Hindlimb muscle (tissue), 1 donor: ENCODE measurements at places on chromosomes 5 and 9. TPM values are rescaled to one million over a fixed set of nuclear protein-coding genes. Genes with fewer than 3 reads are reported as not detected.

Gene PFN3
- not detected for polyA plus RNA-seq

Gene PCDHGA5
- polyA plus RNA-seq, result 2.6 TPM

Gene CCL21
- 4.3 TPM for polyA plus RNA-seq

Gene IFNB1
- polyA plus RNA-seq, result not detected

Gene PCDHGB5
- 4.1 TPM for polyA plus RNA-seq

Gene PNPLA7
- 4.5 TPM for polyA plus RNA-seq

Gene NUDT12
- polyA plus RNA-seq, result 15.1 TPM

Gene MYOZ3
- polyA plus RNA-seq, result 12.5 TPM

Gene IL11RA
- polyA plus RNA-seq, result 96.1 TPM

Gene GARIN3
- not detected for polyA plus RNA-seq

DNA sequence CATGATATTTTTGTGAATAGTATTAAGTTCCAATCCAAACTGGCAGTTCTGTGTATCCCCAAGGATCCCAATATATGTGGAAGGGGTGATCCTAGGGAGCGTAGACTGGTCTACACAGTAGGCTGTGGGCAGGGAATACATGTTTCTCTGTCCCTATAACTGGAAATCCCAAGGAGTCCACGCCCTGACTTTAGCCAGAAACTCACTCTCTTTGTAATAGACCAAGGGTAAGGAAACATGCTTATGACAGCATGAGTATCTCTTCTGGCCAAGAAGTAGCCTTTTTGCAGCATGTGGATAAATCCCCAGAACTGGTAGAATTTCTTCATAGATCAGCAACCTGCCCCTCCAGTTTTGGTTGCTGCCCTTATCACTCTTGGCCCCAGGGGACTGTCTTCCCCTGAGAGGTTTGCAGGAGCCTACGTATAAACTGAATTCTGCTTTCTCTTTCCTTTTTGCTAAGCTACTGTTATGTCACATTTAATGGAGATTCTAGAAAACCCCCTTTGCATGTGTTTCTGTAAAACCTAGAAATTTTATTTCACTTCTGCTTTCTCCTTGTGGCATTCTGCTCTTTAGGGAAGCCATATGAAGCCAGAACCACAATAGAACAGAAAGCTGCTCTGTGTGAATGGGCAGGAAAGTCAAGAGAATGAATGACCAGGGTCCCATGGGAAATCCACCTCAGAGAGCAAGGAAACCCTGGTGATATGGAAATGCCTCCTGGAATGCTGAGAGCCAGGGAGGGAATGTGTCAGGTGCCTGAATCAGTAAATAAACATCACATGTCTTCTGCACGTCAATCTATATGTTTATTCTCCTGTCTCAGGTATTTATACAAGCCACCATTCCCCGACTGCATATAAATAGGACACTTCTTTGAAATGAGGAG lies 3.5 kb downstream of the IFNA2 start:
- no peak for DNase-seq

- DNase-seq, result no peak
Observed at GRCh38 chr9:129739432-129739831, 13.4 kb downstream of the PTGES start.

DNA sequence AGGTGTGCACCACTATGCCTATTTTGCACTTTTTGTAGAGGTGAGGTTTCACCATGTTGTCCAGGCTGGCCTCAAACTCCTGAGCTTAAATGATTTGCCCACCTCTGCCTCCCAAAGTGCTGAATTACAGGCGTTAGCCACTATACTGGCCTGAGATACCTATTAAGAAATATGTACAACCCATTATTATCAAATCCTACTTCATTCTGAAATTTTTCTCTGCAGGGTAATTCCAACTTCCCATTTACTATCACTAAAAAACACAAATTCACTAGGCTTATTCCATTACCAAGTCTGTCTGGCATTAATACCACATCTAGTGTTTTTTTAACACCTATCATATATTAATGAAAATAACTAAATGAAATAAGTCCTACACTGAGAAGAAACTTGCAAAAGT lies 18.2 kb downstream of the PPP2CA start:
- DNase-seq, result no peak

GRCh38 chr9:82539146-82539545 lies 523.8 kb downstream of the RASEF start:
- no peak for DNase-seq

DNA sequence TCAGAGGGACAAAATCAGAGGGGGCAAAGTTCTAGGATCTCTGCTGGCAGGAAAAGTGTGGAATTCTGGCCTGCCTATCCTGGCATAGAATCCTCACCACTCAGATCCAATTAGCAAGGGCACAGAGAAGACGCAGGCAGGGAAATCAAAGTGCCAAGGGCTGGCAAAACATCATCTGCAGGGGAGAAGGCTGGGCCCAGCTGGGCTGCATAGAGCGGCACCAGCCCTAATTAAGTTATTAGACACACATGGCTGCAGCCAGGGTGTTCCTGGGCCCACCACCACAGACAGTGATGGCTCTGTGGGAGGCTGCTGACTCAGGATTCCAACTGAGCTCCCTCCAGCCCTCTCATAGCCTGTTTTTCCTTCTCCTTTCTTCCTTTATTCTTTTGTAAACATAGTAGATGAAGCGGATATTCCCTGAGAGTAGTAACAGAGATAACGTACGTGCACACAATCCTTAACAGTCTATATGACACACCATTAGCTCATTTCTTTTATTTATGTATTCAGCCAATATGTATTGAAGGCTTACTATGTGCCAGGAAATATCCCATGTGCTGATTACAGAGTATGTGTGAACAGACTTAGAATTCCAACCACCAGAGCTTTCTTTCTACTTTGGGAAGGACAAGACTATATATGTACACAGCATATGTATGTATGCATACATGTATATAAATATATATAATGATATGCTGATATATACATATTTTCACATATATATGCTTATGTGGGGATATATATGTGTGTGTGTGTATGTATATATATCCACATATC lies 236.1 kb downstream of the ASTN2 start:
- DNase-seq, result no peak

GRCh38 chr9:110714314-110714713 lies 45.7 kb downstream of the MUSK start:
- DNase-seq, result no peak

GRCh38 chr5:181189962-181190710 lies 14.9 kb downstream of the TRIM7 start:
- DNase-seq, result no peak

DNA sequence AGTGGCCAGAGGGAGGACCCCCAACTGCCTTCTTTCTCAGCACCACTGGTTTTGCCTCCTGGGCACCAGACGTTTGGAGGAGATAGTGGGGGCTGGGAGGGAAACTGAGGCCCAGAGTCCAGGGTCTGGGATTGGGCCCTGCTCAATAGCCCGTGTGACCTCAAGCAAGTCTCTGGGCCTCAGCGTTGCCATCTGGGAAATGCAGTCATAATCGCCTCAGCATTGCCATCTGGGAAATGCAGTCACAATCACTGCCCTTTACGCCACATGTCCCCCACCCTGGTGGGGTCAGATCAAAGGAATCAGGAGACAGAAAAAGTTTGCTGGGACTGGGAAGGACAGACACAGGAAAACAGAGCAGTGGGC lies 1.6 kb downstream of the SH2D3C start:
- no peak for DNase-seq

DNA sequence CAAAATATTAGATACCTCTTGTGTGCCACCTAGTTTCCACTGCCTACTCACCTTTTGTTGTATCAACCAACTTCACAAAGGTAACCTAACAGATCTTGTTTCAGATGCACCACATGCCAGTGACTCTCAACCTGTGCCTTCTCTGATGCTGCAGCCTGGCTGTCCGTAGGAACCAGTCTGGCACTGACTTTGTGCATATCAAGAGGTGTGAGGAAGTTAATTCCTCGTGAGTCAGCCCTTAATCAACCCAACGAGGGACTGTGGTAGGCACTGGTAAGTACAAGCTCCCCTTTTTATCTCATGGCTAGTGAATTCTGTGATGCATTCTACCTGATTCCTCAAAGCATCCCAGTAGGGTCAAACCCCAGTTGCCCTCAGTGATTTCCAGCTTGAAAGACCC lies 215.4 kb upstream of the CTNND2 start:
- no peak for DNase-seq

DNA sequence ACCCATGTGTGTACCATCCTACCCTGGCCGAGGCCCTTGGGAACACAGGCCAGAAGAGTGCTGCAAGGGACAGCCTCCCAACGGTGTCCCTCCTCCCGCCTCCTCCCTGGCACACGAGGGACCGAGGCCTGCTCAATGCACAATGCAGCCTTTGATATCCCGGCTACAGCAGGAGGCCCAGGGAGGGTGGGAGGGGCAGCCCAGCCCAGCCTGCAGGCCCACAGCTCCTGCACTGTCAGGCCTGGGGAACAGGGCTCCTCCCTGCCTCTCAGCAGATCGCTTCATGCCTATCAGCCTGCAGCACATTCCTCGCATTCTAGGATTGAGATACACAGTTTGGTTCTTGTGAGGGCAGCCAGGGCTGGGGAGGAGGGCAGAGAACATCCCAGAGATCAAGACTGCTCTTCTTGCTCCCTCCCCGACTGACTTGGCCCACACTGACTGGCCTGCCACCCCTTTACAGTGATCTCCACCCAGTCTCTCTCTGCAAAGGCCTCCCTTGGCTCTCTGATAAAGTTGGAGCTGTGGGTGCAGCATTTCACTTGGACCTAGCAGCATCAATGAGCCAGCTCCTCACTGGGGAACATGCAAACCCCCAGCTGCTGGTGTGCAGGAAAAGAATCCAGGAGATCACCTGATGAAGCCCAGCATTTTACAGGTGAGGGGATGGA lies at the start of gene SH3TC2:
TSS of gene SH3TC2 (minus strand) at position 46 of the 671 bp plus-strand sequence. CDS start at position 6, 40 bp downstream.
- DNase-seq, result no peak

DNA sequence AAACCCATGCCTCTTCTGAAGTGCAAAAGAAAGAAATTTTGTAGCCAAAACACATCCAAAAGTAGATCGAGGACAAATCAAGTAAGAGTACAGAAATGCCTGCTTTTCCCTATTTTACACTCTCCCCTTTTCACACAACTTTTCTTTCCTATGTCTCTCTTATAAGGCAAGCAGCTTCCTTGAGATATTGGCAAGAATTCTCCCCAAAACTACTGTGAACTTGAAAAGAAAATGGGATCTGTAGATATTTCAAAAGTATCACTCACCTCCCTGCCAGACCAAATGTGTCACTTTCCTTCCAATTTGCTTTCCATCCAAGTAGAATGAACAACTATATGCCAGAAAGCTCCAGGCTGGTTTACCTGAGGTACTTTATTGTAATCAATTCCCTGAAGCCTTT lies 47.9 kb upstream of the GABRA6 start:
- no peak for DNase-seq

DNA sequence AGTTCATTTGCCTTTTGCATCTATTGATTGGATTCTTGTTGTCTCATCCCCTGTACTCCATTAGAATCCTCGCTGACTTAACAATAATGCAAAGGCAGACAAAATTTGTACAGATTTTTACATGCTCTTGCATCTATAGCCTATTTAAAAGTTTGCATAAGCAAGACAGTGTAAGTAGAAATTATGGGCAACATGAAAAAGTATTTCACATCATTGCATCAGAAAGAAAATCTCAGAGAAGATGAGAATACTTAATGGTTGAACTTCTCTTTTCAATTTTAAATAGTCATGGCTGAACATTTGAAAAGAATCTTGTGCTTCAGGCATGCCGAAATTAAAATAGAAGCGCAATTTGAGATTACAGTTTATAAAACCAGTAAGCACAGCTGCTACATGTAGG lies 226.4 kb downstream of the EFNA5 start:
- no peak for DNase-seq

DNA sequence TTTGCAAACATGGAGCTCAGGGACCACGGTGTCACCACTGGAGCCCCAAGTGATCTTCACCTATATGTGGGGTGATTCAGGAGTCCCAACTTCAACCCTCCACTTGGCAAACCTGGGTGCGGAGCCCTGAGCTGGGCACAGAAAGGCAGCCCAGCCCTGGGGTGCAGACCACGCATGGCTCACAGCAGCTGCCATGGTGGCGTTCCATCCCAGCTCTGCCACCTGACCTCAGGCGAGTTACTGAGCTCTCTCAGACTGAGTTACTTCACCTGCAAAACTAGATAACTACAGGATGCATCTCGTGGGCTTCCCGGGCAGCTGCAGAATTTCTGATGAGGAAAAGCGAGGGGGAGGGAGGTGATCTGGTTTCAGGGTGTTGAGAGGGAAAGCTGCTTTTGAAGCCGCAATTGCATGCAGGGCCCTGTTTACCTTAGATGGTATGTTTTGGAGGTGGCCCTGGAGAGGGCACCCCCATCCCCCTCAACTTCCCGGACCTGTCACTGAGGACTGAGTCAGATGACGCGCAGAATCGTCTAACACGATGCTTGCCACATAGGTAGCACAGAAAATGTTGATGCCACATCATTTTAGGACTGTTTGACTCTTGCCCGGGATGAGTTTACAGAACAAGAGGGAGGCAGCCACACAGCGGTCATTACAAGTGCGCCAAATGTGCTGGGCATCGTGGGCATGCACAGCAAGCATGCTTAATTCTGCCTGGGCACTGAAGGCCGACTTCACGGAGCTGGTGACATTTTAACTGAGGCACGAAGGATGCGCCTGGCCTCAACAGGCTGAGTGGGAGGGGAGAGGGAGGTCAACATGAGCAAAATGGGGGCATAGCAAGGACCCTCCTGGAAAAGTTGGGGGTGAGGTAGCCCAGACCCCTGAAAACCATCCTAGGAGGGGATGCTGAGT lies 154.6 kb downstream of the COL23A1 start:
- no peak for DNase-seq

DNA sequence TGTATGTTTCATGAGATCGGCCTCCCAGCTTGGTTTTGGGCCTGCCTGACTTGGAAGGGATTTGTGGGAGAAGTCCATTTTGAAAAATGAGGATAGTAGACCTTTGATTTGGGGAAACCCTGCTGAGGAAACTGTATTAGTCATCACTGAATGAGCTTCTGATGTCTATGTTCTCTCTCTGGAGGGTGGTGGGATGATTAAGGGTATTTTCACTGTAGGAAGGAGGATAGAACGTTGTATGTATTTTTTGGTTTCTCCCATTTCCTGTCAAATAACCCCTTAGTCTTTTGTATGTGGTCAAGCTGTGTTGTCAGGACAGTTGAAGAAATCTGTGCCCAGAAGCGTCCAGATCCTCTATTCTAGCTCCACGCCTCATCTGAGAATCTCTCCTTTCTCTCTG lies 151.9 kb downstream of the INSYN2B start:
- no peak for DNase-seq

- no peak for DNase-seq
Observed at GRCh38 chr5:71701407-71701806, 17.7 kb upstream of the CARTPT start.

DNA sequence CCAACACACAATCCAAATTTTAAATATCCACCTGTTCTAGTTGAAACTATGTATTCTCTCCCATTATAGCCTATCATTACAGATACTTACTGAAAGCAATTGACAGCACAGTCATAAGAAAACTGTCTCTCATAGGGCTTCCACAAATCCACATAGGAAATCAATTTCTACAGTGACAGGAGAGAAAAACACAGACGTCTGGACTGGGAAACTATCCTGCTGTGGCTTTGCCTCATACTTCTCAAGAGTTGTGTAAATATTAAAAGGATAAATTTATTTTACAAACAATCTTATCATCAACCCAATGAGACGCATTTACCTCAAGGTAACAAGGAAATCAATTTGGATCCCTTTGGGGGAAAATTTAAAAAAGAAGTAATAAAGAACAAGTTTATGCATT lies 517.5 kb downstream of the EFNA5 start:
- DNase-seq, result no peak
